ENCODE measurements at places on chromosomes 1 and 21.

DNA sequence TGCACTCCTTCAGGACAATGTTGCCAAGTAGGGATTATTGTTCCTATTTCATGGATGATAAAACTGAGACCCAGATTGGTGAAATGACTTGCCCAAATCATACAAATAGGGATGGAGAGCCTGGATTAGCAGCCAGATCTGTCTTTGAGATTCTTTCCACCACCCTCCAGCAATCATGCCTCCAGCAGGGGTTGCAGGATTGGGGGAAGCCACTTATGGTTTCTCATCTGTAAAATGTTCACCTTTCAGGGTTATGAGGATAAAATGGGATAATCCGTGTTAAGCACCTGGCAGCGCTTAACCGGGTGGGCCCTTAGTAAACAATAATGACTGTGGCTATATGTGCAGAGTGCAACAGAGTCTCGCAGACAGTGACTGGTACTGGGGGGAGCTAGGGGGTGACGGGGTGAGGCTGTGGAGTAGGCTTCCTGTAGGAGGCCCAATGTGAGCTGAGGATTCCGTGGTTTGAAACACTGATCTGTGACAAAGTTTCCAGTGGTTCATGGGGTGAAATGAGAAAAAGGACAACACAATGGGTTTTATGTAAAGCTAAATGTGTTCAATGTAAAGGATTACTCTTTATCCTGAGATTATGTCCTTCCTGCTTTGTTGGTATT, 33.7 kb upstream of the FOXO6 start:
- DNase-seq: no peak

DNA sequence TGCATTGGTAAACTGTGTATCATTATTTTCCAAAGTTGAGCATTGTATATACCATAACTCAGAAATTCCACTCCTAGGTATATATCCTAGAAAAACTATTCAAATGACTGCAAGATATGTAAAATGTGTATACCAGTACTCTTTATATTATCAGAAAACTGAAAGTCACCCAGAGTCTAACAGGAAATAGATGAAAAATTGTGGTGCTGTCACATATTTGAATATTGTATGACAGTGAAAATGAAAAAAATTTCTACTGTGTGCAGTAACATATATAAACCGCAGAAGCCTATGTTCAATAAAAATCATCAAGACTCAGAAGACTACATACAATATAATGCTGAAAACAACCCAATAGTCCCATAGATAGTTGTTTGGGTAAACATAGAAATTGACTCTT, 74.4 kb upstream of the LYPLAL1 start:
- DNase-seq: no peak

- DNase-seq: no peak
Measured at GRCh38 chr1:20063861-20064292, 6.1 kb upstream of the PLA2G5 start.

DNA sequence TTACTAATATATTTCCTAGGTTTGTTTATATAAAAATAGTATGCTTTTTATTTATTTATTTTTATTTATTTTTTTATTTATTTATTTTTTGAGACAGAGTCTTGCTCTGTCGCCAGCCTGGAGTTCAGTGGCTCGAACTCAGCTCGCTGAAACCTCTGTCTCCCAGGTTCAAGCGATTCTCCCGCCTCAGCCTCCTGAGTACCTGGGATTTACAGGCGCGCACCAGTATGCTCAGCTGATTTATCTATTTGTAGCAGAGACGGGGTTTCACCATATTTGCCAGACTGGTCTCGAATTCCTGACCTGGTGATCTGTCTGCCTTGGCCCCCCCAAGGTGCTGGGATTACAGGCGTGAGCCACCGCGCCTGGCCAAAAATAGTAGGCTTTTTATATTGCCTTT, 33.2 kb downstream of the BRINP3 start:
- DNase-seq: no peak

DNA sequence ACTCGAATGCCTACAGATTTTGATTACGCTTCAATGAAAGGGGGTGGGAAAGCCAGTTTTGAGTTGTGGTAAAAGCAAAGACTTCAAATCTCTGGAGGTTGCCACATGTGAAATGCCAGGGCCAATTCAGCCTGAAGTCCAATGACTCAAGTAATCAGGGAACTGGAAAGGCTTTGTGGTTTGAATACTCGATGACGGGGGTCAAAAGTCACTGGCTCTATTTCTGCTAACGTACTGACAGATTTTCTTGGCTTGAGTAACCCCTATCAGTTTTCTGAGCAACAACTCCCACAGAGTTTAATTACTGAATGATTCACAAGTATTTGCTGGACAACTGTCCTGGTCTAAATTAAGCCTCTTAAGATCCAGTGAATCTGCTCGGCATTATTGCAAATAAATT, 152.2 kb downstream of the SIPA1L2 start:
- no peak for DNase-seq

GRCh38 chr1:6545276-6546112, 8.8 kb downstream of the NOL9 start:
- DNase-seq: no peak

GRCh38 chr21:38982096-38982495, 176.4 kb downstream of the ETS2 start:
- DNase-seq: no peak

DNA sequence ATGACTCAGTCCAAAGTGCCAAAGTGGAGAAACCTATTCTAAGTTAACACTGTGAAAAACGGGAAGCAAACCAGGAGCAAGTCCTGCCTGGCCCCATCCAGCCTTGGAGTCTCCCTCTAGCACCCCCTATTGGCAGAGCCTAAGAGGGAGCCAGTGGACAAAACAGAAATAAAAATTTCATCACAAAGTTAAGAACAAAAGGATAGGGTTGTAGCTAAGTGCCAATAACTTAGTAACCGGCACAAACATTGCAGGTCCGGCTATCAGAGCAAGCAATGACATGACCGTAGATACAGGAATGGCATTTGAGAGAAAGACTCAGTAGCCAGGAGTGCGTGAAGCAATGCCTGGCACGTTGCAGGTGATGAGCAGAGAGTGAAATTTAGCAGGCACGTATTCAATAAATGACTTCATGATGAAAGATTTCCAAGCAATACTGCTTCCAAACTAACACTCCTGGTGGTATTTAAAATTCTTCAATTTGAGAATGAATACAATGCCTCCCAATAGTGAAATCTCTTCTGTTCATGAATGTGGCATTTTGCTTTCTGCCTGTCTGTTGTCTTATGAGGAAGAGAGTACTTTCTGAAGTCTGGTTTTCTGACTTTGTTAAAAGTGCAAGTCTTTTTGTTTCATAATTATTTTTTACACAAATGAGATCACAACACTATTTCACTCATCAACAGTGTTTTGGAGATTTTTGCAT, 391.0 kb downstream of the OMA1 start:
- DNase-seq: no peak

- no peak for DNase-seq
Measured at GRCh38 chr1:29299446-29299845, 63.1 kb downstream of the PTPRU start.
